ENCODE measurements at places on chromosomes 2 and 18.

GRCh38 chr2:216911886-216912285 lies 52.0 kb upstream of the TNP1 start:
- no peak for DNase-seq

GRCh38 chr2:235365743-235366142 lies 128.1 kb upstream of the AGAP1 start:
- DNase-seq, result no peak

DNA sequence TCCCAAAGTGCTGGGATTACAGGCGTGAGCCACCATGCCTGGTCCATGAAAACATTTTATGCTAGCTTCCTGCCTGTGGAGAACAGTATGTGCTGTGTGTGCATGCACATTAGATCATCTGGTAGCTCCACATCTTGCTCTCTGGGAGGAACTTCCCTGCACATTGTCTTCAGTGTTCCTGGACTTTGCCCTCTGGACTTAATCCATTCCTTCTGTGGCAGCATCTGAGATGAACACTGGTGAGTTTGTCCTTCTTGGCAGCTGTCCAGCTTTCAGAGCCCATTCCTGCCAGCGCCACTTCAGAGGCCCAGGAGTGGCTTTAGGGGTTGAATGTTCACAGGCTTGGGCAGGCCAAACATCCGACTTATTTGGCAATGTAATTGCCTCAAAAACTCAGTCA lies 65.2 kb downstream of the POU3F3 start:
- no peak for DNase-seq

DNA sequence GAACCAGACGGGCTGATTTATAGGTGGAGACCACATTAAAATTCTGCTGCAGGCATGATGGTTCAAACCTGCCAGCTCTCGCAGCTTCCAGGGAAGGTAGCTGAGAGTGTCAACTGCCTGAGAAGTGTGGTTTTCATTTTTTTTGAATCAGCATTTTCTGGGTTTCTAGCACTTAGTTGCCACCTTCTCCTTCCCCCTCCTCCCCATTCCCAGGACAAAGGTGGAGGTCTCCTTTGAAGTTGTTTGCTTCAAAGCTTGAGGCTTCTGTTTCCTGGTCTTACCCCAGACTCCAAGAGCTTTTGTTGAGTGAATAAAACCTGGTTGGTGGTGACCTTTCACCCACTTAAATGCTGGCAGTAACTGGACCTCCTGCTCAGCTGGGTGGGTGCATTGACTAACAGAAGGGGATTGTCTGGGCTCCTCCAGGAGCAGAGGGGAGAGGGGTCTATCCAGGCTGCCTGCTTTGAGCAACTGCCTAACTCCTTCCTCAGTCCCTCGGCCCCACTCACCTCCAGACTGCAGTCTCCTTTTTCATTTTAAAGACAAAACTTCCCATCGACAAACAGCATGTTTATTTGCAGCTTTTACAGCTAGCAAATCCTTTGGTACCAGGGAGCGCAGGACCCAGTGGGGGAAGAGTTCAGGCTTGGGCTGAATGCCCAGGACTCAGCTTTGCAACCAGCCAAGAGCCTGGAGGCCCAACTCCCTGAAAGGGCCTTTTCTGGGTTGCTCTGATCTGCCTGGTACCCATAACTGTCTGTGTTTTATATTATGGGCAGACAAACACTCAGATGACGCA lies 3.5 kb downstream of the RHOB start:
- DNase-seq, result peak; percentile 87

Measured in substantia nigra (tissue), 51 donors.